ENCODE measurements at places on chromosomes 2 and 18.

DNA sequence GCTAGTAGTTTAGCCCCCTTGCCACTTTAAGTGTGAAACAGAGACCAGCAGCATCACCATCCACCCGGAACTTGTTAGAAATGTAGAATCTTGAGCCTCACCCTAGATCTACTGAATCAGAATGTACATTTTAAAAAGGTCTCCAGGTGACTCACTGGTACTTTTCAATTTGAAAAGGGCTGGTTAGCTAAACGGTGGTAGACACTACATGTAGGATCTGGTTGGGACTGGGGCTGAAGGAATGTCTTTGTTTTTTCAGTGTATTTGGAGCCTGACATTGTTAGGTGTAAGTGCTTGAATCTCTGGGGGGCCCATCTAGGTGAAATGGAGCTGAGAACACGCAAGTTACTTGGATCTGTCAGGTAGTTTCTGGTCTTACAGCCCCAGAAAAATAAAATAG lies 44.0 kb upstream of the XPO1 start:
- DNase-seq: no peak

- DNase-seq: no peak
These were observed 247.8 kb downstream of the GBX2 start for GRCh38 chr2:235920216-235920865.

DNA sequence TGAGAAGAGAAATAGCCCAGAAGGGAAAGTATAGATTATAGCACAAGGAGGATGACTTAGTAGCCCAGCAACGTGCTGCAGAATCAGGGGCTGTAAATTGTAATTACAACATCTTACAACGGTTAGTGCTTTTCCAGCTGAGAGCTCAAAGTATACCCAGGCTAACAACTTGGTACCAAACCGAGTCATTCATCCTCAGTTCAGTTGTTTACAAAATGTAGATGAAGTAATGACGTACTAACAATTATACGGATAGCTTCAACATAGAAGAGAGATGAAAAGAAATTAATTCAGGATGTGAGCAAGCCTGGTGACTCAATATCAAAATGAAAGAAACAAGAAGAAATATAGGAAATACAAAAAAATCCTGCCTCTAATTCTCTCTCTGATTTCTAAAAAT lies 99.2 kb downstream of the DYNAP start:
- no peak for DNase-seq

GRCh38 chr2:181607629-181608590 lies 49.0 kb downstream of the CERKL start:
- DNase-seq: no peak

DNA sequence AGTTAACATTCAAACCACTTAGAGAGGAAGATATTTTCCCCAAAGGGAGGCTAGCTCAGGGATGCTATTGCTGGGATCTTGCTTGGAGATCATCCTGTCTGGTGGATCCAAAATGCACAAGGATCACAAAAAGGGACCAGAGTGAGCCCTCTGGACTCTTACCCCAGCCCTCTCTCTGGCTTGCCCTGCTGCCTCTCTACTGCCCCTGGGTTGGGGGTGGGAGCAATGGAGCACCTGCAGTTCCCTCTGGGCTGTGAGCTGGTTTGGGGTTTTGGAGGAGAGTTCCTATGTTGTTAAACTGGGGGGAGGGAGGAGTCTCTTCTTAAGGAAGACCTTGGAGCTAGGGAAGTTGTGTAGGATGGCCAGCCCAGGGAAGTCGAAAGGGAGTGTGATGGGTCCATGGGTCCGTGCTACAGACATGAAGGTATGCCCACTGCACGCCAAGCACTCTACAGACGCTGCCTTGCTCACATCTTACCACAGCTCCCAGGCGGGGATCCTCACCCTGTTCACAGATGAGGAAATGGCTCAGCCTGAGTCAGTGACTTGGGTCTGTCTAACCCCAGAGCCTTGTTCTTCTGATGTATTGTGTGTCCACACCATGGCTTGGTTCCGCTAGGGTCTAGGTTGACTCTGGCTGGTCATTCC lies 3.8 kb downstream of the LBH start:
- no peak for DNase-seq

DNA sequence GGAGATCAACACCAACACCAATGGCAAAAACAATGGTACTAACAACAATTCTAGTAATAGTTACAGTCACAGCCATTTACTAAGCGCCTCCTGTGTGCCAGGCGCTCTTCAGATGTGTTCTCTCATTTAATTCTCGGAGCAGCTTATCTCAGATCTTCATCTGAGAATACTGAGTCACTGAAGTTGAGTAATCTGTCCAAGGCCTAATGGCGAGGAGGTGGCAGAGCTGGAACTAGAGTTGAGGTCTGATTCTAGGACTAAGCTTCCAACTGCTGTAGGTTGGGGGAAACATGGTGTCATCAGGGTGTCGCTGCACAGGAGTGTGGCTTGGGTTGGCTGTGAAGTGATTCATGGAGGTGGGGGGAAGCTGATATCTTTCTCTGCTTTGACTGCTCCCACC lies 156.1 kb downstream of the DYSF start:
- DNase-seq: no peak

DNA sequence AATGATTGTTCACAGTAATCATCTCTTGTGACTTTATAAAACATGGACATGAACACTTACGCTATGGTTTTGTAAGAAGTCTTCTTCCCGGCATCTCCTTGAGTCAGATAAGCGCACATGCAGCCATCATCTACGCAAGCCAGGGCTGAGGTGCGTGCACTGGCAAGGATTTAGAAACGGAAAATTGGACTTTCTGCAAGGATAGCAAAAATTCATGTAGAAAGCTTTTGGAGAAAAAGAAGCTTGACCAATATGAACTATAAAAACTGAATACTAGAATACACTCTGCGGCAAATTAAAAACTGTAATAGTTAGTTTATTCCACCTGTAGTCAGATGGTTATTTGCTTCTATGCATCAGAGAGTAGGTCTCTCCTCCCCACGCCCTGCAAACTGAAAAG lies 6.3 kb downstream of the NMS start:
- DNase-seq: no peak

- DNase-seq: no peak
These were observed 1288.7 kb downstream of the CNTNAP5 start for GRCh38 chr2:125313806-125314205.

- DNase-seq: no peak
These were observed 149.6 kb upstream of the GALNT5 start for GRCh38 chr2:157107877-157108276.

GRCh38 chr2:216205486-216205885 lies 96.3 kb downstream of the XRCC5 start:
- peak; percentile 55 for DNase-seq

DNA sequence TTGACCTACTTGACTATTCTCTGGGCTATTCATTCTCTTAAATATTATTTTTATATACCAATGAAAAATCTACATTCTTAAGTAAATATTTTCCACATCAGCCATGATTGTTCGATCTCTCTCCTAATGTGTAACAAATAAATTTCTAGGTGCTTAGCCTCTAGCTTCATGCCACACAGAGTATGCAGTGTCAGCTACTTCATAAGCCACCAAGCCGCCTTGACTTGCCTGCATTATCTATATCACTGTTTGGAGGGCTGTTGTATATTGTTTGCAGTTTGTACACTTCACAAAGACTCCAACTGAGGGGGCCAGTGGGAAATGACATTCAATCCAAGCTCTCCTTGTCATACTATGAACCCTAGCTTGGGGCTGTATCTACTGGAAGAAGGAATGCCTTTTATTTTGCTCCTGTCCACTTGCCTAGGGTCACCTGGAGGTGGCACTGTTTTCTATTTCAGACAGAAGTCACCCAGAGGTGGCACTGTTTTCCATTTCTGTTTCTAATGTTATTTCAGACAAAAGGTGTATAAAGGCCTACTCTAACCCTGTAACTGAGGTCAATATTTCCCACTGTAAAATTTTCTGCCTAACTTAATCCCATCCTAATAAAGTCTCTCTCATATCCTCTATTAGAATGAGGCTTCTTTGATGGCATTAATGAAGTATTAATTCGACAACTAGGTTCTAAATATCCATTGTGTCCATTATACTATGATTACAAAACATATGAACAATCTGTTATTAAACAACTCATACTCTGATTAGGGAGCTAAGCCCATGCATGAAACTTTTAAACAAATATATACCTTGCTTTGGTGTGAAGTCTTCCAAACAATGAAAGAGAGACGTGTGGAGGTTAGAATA lies 36.4 kb downstream of the COL5A2 start:
- DNase-seq: peak; percentile 34

DNA sequence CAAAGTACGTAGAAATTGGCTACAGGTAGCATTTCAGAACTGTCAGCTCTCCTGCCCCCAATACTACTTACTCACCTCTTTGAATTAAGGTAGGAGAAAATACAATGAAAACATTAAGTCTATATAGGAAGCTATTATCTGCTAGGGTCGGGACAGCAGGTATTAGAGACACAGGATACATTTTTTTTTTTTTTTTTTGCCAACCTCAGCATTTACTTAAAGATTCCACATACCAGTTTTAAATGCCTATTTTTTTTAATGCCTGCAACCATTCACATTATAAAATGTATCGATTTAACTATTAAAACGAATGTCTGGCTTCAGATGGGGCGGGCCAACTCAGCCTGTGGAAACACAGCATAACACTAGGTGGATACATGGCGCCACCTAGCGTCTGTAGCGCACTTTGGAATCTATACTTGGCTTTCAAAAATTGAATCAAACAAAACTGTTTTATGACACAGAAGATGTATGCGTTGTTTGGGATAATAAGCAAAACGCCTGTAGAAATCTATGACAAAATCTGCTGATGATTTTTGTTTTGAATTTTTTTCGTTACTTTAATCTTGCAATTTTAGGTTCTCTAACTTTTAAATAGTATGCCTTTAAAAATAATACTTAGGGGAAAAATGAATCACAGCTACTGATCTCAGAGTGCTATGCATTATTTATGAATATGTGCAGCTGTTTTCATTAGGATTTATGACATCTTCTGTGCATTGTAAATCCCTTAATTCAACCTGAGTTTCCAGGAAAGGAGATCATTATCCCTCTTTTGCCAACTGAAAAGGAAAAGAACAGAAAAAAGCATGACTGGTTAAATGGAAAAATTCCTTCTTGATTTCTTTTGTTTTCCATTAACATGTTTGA lies 261.0 kb downstream of the NYAP2 start:
- peak; percentile 60 for DNase-seq

- DNase-seq: no peak
These were observed 681.2 kb downstream of the RNF144A start for GRCh38 chr2:7598402-7598801.

- no peak for DNase-seq
These were observed 776.6 kb upstream of the NXPH2 start for GRCh38 chr2:139556789-139557188.

DNA sequence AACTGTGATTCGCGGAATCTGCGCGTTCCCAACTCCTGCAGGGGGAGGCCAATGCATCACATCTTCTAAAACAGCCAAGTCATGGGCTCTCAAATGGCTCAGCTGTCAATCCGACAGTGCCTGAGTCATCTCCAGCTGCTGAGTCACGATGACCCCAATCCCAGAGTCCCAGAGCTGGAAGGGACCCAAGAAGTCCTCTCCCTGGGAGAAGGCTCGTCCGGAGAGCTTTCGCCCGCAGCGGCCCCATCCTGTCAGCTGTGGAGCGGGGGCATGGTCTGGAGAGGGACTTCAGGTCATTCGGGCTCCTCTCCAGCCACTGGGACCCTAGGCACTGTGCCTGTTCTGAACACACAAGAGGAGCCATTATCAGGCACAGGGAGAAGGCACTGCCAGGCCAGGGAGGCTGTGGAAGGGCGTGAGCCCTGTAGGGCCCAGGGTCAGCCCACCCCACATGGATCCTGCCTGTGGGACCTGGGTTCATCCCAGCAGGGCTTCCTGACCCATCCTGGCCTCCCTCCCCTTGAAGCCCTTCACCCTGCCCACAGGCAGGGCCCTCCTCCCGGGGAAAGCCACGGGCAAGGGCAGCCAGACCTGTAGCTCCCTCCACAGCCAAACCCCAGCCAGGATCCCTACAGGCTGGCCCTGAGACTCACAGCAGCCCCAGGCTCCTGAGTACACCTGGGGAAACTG lies 47.6 kb upstream of the GPC1 start:
- no peak for DNase-seq

- DNase-seq: peak; percentile 43
These were observed at the start of gene WNT10A for GRCh38 chr2:218880102-218880858. TSS of gene WNT10A (plus strand) at chr2:218880852. CDS start at chr2:218880996, 144 bp downstream.

DNA sequence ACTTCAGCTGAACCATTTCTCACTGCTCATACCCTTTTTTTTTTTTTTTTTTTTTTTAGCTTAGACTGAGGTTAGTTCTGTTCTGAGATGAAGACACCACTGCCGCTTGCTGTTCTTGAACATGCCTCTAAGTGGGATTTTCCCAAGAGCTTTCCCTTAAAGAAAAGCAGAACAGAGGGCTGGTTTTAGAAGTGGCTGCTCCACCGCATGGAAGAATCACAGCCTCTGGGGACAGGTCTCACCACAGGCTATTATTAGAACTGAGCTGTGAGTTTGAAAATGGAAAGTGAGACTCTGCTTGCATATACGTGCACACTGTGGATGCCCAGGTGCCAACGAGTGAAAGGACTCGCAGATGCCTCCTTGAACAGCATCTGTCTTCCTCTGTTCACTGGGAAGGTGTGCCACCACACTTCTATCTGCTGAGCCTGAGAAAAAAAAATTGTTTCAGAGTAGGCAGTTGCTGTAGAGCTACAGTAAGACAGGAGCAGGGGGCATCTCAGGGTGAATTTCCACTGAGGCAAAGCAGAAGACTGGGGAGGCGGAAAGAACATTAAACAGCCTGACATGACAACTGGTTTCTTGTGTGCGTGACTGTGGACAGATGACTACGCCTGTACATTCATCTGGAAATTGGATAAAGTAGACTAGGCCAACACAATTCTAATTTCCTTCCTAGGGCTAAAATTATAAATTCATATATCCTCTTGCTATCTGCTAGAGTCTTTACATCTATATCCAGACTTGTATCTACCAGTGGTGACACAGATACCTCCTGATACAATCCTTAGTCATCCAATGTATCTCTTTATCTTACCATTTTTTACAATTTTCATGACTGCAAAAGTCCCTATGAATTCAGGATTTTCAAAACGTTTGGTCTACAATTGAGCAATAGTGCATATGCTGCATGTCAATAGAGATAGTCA lies 1045.7 kb upstream of the CELF4 start:
- no peak for DNase-seq

DNA sequence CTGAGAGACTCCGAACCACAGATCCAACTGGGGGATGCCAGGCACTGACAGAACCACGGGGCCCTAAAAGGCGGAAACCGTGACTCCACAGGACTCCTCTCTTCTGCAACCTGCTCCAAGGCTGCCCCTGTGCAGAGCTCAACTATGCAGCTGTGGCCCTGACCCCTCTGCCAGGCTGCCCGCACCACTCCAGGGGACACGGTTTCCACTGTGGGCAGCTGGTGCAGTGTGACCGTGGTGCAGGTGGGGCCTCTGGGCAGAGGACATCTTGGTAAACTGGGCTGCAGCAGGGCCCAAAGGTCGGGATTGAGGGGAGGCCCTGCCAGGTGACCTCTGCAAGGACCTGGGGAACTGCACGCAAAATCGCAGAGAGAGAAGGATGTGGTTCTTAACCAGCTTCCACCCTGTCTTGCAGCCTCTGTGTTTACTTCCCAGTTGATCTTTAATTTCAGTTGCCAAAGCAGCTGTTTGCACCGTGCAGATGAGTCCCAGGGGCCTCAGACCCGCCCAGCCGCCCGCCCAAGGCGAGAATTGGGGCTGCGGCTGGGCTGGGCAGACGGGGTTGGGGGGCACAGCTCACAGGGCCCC lies 104.6 kb upstream of the CTDP1 start:
- DNase-seq: peak; percentile 97

GRCh38 chr2:187644981-187645380 lies 90.7 kb upstream of the TFPI start:
- DNase-seq: no peak
